ENCODE measurements at places on chromosomes 12 and 14.

GRCh38 chr12:509500-509899 lies 49.8 kb downstream of the B4GALNT3 start:
- DNase-seq: no peak

DNA sequence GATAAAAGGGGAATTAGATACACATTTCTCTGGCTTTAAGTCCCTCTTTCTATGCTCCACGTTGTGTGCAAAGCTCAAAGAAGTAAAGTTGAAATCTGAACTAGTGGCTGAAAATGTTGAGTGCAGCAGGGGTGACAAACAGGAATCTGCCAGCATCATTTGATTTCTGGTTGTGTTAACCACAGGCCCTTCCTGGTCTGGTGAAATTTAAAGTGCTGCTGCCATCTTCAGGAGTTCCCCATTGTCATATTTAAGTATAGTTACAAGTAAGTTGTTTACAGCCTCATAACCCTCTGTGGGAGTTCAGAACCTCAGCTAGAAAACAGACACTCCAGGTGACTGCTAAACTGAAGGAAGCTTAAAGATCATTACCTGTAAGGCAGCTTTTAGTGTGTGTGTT lies 90.9 kb upstream of the CCDC196 start:
- no peak for DNase-seq

GRCh38 chr14:81523016-81523415 lies 10.6 kb downstream of the SEL1L start:
- DNase-seq: no peak

- DNase-seq: no peak
These were observed 67.7 kb upstream of the NTF3 start for GRCh38 chr12:5364036-5364770.

GRCh38 chr14:55867719-55868118 lies 250.5 kb upstream of the PELI2 start:
- DNase-seq: no peak

All from H1 (cell line).